Mesendoderm (in vitro differentiated cells): ENCODE measurements at places on chromosomes 12 and 14.

DNA sequence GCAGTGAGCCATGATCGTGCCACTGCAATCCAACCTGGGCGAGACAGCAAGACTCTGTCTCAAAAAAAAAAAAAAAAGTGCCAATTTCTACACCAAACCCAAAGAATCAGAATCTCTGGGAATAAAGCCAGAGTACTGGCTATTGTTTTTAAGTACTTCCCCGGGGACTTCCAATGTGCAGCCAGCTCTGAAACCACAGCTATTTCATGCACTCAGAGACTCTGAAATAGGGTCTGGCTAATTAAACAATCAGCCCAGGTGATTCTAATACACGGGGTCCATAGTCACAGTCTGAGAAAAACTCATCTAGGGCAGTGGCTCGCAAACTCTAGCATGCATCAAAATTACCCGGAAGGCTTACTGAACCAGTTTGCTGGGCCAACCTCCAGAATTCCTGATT, 56.3 kb downstream of the SIX6 start:
- DNase-seq: no peak

DNA sequence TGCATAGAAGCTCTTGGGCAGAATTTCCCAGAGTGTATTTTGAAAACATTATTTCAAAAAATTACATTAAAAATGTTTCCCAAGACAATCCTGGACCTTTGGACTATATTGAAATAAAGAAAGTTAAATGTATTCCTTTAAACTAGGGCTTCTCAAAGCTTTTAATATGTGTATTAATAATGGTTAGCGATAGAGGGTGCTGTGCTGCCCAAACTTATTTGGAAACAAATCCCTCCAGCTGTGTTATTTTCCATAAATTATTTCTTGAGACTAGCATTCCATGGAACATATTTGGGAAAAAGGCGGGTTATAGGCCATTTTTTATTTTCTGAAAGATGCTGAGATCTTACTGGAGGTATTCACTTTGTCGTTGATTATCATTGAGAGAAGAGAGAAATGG, 397.8 kb upstream of the MIS18BP1 start:
- no peak for DNase-seq

DNA sequence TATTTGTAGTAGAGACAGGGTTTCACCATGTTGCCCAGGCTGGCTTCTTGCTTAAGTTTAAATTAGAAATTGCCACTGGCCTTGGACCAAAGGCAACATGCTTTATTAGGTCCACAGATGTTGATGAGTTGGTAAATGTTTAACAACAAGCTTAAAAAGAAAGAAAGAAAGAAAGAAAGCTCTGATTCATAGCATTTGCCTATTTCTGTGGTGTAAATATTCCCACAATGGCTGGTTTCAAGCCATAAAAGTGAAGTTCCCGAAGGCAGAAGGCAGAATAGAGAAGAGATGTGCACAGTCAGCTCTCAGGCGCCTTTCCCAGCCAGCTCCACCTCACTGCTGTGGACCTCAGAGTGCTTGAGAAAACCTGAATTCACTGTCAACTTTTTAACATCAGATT, 26.4 kb downstream of the KCNK13 start:
- no peak for DNase-seq

- peak; percentile 90 for DNase-seq
Measured at GRCh38 chr12:31324116-31324844, 1.7 kb downstream of the SINHCAF start.

DNA sequence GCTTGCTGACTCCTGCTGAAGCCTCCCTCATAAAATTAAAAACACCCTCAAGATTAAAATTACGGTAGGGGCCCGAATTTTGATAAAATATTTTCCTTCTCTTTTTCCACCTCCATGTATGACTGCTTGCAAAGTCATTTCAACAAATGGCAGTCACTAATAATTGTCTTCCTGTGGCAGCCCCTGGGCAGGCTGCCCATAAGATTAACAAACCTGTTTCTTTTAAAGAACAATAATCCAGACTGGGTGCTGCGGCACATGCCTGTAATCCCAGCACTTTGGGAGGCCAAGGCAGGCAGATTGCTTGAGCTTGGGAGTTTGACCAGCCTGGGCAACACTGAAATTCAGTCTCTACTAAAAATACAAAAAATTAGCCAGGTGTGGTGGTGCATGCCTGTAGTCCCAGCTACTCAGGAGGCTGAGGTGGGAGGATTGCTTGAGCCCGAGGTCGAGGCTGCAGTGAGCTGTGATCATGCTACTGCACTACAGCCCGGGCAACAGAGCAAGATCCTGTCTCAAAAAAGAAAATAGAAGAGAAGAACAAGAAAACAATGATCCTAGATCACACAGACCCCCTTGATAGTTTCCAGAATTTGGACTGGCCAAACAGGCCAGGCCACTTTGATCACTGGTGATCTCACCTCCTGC, 8.7 kb downstream of the SAV1 start:
- peak; percentile 20 for DNase-seq

GRCh38 chr14:65986041-65986440, 500.1 kb upstream of the CCDC196 start:
- peak; percentile 60 for DNase-seq
